Activated T-cell treated with anti-CD3 and anti-CD28 coated beads, Interleukin-2, amount 50 U/mL, for 72 hours (primary cell): ENCODE measurements at places on chromosomes 2 and 18. TPM values are rescaled to one million over a fixed set of nuclear protein-coding genes. Genes with fewer than 3 reads are reported as not detected.

DNA sequence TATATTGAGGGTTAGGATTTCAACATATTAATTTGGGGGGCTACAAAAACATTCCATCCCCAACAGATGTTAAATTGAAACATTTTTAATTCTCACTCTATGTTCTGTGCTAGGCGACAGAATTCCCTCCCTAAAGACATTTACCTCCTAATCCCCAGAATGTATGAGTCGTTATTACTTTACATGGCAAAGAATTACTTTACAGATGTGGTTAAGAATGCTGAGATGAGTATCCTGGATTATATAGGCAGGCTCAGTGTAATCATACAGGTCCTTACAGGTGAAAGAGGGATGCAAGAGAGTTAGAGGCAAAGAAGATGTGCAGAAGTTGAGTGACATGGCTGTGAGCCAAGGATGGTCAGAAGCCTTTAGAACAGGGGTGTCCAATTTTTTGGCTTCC is 974.1 kb upstream of the ACVR2A start:
- H3K4me3 ChIP-seq, result no peak overlapping the region
- no peaks in the 10 kb centered on the region for H3K4me1 ChIP-seq
- H3K36me3 ChIP-seq, result no peaks in the 10 kb centered on the region
- DNase-seq, result no peak

GRCh38 chr18:79868168-79868784 is 70.5 kb downstream of the KCNG2 start:
- no peaks in the 10 kb centered on the region for H3K27me3 ChIP-seq
- H3K36me3 ChIP-seq, result no peaks in the 10 kb centered on the region
- H3K27ac ChIP-seq, result no peak overlapping the region

GRCh38 chr2:3429066-3429610 is 49.6 kb downstream of the TRAPPC12 start:
- H3K4me3 ChIP-seq, result no peak overlapping the region
- H3K36me3 ChIP-seq, result peaks cover 12% of the 10 kb centered on the region
- peak overlapping the region; percentile 75 for H3K27ac ChIP-seq
- DNase-seq, result no peak
- no peaks in the 10 kb centered on the region for H3K27me3 ChIP-seq

The KCNE4 gene
- total RNA-seq, result not detected

The CHRND gene
- not detected for total RNA-seq

The KIAA2012 gene
- not detected for total RNA-seq
